ENCODE measurements at places on chromosomes 1 and 21.

DNA sequence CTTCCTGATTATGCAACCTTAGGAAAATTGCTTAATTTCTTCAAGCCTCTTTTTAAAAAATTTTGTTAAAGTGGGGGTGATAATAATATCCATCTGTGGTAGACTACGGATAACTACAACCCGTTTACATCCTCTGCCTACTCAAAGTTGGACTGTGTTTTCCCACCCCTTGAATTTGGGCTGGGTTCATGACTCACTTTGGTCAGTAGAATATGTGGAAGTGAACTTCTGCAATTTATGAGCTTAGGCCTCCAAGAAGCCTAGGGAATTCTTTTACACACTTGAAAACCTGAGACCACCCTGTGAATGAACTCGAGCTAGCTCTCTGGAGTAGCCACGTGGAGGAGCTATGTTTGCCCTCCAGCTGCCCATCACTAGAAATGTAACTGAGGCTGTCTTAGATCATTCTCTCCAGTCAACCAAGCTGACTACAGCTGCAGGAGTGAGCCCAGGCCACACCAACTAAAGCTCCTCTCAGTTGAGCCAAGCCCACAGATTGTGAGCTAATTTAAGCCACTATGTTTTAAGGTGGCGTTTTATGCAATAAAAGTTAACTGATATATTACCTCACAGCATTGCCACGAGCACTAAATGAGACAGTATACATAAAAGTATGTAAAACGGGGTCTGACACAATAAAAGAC lies 29.6 kb upstream of the CACHD1 start:
- no peak for DNase-seq

GRCh38 chr1:105664495-105664894 lies 1392.0 kb upstream of the PRMT6 start:
- no peak for DNase-seq

DNA sequence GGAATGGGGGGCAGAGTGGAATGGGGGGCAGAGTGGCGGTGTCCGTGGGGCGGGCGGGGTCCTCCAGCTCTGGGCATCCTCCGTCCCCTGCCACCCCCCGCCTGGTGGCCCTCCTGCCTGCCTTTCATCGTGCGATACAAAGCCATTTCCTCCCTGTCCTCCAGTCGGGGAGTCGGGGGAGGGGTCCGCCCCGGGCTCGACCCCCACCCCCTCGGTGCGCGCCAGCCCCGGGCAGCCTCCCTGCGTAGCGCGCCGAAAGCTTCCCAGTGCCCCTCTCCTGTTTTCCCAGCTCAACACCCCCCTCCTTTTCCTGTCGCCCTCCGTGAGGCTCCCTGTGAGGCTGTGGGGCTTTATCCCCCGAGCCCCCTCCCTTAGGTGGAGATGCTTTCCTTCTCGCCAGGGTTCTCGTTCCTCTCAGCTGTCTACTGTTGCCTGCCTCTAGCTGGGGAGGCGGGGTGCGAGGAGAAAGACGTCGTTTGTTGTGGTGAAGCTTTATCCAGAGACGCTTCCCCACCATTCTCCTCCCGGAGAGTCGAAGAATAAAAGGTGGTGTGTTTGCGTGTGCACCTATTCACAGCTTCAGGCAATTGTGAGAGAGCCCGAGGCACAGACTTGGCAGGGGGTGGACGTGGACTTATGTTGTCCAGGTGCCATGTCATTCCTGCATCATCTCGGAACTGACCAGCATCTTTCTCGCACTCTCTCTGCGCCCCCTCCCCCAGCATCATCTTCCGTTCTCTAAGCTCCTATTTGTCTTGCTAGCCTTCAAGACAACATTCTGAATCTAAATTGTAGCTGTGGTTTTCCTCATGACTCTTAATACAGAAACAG lies 848 bp downstream of the DNM3 start:
- no peak for DNase-seq

DNA sequence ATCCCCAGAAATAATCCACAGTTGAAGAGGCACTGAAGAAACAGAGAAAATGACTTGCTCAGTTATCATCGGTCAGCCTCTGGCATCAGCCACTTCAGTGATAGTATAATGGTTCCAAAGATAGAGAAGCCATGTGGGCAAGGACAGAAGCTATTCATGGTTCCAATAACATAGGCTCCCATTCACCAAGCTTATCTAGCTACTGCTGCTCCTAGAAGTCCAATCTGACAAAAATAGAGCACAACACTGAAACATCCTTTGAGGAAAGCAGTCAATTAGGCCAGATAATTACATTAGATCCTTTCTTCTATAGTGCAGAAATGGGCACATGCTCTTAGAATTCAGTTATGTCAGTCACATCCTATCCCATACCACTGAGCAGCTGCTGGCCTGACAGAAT lies 33.5 kb upstream of the CRB1 start:
- DNase-seq = no peak

Data from stimulated activated CD8-positive, alpha-beta memory T cell treated with anti-CD3 and anti-CD28 coated beads, Interleukin-15, amount 100 ng/mL, for 4 hours (primary cell).